ENCODE measurements at places on chromosomes 3 and 15.

- DNase-seq, result no peak
Measured at GRCh38 chr3:73592154-73593144, 32.3 kb downstream of the PDZRN3 start.

DNA sequence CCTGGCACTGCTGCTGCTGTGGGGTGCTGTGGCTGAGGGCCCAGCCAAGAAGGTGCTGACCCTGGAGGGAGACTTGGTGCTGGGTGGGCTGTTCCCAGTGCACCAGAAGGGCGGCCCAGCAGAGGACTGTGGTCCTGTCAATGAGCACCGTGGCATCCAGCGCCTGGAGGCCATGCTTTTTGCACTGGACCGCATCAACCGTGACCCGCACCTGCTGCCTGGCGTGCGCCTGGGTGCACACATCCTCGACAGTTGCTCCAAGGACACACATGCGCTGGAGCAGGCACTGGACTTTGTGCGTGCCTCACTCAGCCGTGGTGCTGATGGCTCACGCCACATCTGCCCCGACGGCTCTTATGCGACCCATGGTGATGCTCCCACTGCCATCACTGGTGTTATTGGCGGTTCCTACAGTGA, 2.1 kb downstream of the GRM2 start:
- DNase-seq, result no peak

- no peak for DNase-seq
Measured at GRCh38 chr3:197820550-197821335, 29.7 kb downstream of the LRCH3 start.

DNA sequence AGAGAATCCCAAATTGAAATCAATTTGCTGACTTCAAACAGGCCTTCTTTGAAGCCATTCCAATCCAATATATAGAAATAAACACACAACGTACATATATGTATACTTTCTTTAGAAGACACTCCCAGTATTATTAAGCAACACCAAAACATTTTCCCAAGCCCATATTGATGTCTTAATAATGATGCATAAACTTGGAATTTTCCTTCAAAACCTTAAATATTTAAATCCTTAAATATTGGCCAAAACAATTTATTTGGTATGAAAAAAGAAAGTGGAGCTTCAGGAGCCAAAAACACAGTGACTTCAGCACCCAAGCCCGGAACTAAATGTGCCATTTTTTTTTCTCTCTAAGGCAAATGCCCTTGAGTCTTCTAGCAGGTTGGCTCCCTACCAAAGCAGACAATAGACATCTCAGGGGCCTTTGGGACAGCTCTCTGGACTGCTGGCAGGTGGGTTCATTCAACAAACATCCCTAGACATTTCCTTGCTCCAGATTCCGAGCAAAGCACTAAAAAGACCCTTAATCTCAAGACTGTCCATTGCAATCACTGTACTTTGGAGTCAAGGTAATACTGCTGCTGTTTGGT, 384.7 kb downstream of the NTRK3 start:
- DNase-seq, result no peak

GRCh38 chr3:65687741-65688140, 351.0 kb downstream of the MAGI1 start:
- DNase-seq, result no peak

GRCh38 chr3:74410276-74410941, 204.1 kb downstream of the CNTN3 start:
- no peak for DNase-seq

- DNase-seq, result no peak
Measured at GRCh38 chr15:47461652-47462141, 255.6 kb upstream of the SEMA6D start.

- DNase-seq, result no peak
Measured at GRCh38 chr3:176521531-176522175, 675.6 kb downstream of the TBL1XR1 start.

- DNase-seq, result no peak
Measured at GRCh38 chr15:72859017-72859756, 75.6 kb upstream of the ADPGK start.

DNA sequence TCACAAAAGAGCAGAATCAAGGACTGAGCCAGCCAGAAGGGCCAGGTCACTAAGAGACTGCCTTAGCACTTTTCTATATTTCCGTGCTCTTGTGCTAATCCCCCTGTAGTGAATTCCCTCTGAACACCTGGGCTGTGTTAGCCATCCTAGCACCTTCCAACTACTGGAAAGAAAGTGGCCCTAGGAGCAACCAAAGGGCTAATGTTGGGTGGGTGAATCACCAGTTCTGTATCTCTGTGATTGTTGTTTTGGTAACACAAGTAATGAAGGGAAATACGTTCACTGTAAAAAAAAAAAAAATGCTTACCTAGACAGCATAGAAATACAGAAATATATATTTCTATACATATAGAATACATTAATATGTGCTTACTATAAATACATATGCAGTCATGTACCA, 43.9 kb downstream of the PXYLP1 start:
- no peak for DNase-seq

DNA sequence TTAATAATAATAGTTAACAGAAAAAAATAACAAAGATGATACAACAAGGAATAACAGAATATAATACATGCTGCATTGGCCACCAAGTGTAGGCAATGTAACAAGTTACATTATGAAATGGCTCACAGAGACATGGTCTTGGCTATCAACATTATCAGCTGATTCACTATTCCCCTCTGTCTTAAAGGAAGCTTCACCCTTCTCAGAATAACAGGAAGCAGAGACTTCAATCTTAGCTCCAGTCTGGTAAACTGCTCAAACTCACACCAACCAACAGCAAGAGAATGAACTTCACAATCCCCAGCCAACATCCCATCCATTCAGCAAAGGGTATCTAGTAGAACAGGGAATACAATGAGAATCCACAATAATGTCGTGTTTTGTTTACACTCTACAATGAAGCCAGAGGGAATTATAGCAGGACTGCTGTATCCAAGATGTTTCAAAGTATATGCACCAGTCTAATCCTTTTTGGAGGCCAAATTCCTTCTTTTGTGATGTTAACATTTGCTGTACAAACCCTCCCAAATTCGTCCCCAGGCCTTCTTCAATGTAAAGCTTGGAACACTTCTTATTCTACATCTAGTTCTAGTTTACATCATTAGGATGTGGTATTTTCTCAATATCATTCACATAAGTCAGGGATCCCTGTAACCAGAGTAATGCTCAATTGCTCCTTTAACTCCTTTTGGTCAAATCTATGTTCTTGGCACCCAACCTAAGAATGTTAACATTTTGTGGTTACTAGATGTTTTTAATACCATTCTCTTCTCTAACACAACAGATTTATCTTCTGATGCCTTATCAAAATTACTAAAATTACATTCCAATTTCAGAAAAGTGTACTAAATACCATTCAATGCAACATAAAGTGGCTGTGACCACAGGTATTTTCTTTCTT, 52.4 kb upstream of the CMSS1 start:
- no peak for DNase-seq

GRCh38 chr15:71812966-71813722, 2.8 kb downstream of the NR2E3 start:
- no peak for DNase-seq

GRCh38 chr3:53812434-53812833, 33.8 kb downstream of the CHDH start:
- no peak for DNase-seq

DNA sequence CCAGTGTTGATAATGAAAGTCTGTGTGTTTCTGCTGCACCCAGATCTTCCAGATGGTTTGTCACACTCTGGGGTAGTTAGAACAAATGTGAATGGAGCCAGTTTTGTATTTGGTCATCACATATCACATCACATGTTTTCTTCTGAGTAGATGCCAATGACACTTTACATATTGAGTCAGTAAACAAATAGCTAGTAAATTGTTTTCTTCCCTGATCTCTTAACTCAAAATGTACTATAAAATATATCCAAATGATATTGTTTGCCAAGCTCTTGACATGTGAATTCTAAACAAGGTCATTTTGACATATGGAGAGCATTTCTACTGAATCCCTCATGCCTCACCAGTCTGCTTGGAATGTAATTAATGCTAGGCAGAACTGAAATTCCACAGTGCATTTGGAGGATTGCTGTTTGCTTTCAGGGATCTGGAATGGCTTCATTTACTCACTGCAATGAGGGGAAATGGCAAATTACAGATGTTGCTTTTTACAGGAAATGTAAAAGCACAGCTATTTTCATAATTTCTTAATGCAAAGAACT, 45.0 kb downstream of the PDHB start:
- no peak for DNase-seq

- DNase-seq, result no peak
Measured at GRCh38 chr15:74529921-74530320, 11.1 kb upstream of the ARID3B start.

DNA sequence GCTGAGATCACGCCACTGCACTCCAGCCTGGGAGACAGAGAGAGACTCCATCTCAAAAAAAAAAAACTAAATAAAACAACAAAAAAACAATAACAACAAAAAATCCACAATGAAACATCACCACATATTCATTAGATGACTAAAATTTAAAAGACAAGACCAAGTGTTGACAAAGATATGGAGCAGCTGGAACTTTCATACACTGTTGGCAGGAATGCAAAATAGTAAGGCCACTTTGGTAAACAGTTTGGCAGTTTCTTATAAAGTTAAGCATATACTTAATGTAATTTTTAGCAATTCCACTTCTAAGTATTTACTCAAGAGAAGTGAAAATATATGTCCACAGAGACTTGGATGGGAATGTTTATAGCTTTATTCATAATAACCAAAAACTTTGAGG, 43.2 kb downstream of the RBP2 start:
- no peak for DNase-seq

- no peak for DNase-seq
Measured at GRCh38 chr3:137761099-137761562, 3.0 kb upstream of the SOX14 start.

DNA sequence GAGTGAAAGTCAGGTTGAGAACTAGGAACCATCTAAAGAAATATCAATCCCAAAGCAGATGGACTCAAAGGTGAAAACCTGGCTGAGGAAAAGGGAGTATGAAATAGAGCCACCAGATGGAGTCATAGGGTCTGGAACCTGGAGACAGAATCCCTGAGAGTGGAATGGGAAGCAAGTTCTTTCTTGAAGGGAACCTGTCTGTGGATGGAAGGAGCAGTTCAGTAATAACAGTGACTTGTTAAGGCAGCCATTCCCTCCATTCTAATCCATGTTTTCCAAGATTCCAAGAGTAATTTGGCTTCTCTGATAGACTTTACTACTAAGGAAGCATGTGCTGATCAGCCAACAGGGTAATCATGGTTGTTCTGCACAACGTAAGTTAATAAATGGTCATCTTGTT, 22.5 kb upstream of the AQP9 start:
- no peak for DNase-seq

DNA sequence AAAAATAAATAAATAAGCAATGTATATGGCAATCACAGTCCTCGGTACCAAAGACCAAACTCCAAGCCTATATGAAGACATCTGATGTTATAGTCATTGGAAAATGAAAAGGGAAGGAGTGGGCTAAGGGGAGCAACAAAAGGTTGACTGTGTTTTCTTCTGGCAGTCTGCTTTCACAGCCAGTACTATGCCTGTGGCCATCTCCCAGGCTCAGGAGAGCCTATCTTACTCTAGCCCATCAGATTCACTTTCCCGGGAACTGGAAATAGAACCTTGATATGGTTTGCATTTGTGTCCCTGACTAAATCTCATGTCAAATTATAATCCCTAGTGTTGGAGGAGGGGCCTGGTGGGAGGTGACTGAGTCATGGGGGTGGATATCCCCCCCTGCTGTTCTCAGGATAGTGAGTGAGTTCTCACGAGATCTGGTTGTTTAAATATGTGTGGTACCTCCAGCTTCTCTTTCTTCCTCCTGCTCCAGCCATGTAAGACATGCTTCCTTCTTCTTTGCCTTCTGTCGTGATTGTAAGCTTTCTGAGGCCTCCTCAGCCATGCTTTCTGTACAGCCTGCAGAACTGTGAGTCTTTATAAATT, 105.3 kb downstream of the PLCH1 start:
- DNase-seq, result no peak

DNA sequence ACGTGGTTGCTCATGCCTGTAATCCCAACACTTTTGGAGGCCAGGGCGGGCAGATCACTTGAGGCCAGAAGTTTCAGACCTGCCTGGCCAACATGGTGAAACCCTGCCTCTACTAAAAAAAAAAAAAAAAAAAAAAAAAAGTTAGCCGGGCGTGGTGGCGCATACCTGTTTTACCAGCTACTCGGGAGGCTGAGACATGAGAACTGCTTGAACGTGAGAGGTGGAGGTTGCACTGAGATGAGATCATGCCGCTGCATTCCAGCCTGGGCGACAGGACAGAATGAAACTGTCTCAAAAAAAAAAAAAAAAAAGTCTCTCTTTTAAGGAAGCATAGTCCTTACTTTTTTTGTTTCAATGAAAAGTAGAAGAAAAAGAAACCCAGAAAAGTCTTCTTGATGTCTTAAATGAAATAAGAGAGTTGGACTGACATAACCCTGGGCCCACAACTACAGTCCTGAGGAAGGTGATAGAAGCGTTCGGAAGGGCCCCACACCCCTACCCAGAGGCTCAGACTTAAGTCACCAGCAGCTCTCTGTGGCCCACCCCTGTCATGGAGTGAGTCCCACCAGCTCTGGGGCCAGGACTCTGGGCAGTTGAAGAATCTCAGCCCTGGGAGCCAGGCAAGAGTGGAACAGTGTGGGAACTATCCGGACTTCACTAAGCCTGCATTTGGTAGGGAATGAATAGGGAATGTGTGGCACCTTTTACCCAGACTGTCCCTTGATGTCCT, 2.6 kb downstream of the NME9 start:
- DNase-seq, result no peak

GRCh38 chr3:185423178-185423577, 60.2 kb downstream of the MAP3K13 start:
- DNase-seq, result no peak

- peak; percentile 32 for DNase-seq
Measured at GRCh38 chr3:11195721-11196332, 41.5 kb downstream of the HRH1 start.

Data from activated CD4-positive, alpha-beta T cell treated with anti-CD3 and anti-CD28 coated beads, Interleukin-2, amount 10 ng/mL, durations not matched to agents 7 days and 5 days (primary cell).